ENCODE measurements at places on chromosomes 12 and 14.

- no peak for DNase-seq
Measured at GRCh38 chr14:37223947-37224474, 26.3 kb downstream of the MIPOL1 start.

- DNase-seq = no peak
Measured at GRCh38 chr14:86464341-86464740, 934.4 kb downstream of the FLRT2 start.

DNA sequence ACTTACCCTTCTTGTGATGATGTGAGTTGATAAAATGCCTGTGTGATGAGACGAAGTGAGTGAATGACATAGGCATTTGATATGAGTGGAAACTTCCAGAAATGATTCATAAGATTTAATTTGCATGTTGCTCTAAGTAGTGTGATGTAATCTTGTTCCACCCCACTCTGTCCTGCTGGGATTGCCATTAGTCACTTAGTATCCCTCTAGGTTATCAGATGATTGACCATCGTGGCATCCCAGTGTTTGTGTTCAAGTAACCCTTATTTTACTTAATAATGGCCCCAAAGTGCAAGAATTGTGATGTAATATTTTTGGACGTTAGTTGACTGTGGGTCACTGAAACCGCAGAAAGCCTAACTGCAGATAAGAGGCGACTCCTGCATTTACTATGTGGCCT lies 214.4 kb upstream of the DIO2 start:
- DNase-seq = no peak

DNA sequence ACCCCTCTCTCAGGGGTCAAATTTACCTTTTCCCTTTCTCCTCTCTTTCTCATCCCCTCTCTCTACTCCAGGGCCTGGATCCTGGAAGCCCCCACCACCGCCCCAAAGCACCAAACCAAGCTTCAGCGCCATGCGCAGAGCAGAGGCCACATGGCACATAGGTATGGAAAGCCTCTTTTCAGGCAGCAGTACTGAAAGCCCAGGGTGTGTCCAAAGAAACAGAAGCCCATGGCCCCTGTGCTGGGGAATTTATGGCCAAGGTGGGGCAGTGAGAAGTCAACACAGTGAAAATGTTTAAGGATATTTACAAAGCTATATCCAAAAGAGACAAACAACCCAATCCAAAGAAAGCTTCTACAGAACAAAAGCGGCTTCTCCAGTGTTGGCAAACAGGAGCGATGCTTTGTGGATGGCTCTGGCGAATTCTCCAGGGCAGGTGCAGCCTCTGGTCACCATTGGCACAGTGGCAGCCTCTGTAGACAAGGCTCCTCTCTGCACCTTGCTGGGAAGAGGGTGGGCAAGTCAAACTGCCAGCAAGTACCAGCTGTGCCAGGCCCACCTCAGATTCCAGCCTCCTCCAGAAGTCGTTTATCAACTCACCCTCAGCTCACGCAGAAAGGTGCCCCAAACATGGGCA lies 4.7 kb upstream of the CPNE6 start:
- DNase-seq = no peak

GRCh38 chr12:100963381-100963780 lies 168.8 kb downstream of the ANO4 start:
- no peak for DNase-seq

Data from T-helper 2 cell treated with Interferon-gamma antibody and Interleukin-4, amounts not matched to agents 5 μg/mL and 100 μg/mL, for 36 hours (primary cell).